ENCODE measurements at places on chromosomes 7 and 10. TPM values are rescaled to one million over a fixed set of nuclear protein-coding genes. Genes with fewer than 3 reads are reported as not detected.

The NRG3 gene
- total RNA-seq: not detected

The CPVL gene
- 0.86 TPM for total RNA-seq

The PKD2L1 gene
- 0.06 TPM for total RNA-seq

The MARVELD1 gene
- 49.0 TPM for total RNA-seq

The SLC13A1 gene
- not detected for total RNA-seq

The TRIM74 gene
- not detected for total RNA-seq

The FAM25C gene
- total RNA-seq: 2.4 TPM

The MRPS24 gene
- total RNA-seq: 205 TPM

The OR2A12 gene
- not detected for total RNA-seq
